CD4-positive, alpha-beta T cell treated with Interleukin-2 at 100 ng/mL for 4 hours (primary cell): ENCODE measurements at places on chromosomes 1 and 21.

DNA sequence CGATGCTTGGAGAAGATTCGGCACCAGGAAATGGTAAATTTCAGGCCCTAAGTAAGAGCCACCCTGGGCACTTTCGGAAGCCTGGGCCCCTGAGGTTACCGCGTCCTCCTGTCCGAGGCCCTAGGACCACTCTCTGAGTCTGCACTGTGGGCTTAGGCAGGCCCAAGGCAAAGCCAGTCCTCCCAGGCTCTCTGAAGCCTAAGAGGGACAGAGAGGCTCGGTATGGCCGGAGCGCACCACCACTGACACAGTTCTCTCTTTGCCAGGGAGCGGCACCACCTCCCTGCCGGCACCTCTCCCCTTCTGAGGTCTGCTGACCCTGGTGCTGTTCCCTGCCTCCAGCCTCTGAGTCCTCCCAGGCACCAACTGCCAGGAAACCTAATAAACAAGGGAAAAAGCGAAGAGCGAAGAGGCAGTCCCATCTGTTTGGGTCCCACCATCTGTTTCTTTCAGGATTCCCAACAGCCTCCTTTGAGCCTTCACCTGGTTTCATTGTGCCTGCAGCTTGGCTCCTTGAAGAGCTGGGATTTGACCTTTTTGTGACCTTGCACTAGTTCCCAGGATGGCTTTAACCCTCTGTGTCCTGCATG is 57.7 kb downstream of the VWA5B1 start:
- no peak for DNase-seq

DNA sequence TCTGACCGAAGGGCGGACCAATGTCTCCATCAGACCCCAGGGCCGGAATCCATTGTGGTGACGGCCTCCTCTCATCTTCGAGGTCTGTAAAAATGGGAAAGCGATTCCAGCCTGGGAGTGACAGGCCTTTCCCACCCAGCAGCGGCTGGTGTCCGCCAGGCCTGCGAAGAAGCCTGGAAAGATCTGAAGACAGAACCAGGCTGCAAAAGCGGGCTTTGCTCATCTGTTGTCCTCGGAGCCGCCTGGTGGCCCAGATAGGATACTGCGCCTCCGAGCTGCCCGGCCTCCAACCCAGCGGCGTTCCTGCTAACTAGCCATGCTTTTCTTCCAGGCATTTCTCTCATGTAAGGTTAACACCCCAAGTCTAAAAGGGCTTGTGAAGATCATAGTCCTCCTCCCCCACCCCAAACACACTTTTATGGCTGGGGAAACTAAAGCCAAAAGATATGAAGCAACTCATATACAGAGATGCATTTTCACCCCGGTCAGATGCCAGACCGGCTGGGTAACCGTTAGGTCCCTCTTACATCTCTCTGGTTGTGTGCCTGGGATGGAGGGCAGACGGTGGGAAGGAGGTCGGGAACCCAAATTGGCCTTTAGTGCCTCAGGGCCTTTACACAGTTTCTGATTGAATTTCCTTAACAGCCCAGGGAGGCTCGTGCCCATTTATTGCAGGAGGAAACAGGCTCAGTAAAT is 1.9 kb upstream of the DHRS3 start:
- DNase-seq, result peak; percentile 79

- no peak for DNase-seq
Observed at GRCh38 chr1:223331301-223331700, 32.7 kb downstream of the SUSD4 start.

DNA sequence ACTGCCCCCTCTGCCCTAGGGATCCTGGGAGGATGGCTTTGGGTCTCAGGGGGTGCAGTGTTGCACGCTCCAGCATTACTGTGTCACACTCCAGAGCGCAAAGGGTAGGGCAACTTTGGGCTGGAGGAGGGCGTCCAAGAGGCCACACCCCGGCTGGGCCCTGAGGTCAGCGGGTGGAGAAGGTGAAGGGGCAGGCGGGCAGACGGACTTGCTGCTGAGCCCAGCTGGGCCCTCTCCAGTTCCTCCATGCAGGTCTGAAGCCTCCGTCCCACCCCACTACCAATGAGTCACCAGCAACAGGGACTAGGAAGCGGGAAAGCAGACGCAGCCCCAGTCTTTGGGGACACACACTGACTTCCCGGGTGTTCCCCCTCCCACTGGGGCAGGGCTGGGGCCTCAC is 116.0 kb downstream of the CASZ1 start:
- no peak for DNase-seq

- DNase-seq, result no peak
Observed at GRCh38 chr1:196897158-196897828, 9.4 kb downstream of the CFHR4 start.

GRCh38 chr1:14263671-14264070 is 334.8 kb upstream of the KAZN start:
- DNase-seq, result no peak

GRCh38 chr1:53657531-53657805 is 81.5 kb downstream of the GLIS1 start:
- no peak for DNase-seq

- no peak for DNase-seq
Observed at GRCh38 chr1:112727716-112728115, 12.6 kb upstream of the PPM1J start.
